ENCODE measurements at places on chromosomes 5 and 9.

DNA sequence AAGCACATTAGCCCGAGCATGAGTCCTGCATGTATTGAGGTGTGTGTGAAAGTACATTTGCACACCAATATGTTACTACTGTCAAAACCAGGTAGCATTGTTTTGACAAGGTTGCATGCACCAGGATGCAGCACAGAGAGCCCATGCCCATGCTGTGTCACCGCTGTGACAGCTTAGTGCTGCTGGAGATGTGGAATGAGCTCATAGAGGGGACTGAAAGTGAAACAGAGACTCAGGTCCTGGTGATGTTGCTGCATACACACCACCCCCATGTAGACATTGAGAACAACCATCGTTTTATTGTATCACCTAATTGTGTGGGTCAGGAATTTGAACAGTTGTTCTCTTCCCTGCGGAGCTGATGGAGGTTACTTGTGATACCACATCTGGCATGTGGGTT is 53.0 kb downstream of the GADD45G start:
- DNase-seq = no peak

DNA sequence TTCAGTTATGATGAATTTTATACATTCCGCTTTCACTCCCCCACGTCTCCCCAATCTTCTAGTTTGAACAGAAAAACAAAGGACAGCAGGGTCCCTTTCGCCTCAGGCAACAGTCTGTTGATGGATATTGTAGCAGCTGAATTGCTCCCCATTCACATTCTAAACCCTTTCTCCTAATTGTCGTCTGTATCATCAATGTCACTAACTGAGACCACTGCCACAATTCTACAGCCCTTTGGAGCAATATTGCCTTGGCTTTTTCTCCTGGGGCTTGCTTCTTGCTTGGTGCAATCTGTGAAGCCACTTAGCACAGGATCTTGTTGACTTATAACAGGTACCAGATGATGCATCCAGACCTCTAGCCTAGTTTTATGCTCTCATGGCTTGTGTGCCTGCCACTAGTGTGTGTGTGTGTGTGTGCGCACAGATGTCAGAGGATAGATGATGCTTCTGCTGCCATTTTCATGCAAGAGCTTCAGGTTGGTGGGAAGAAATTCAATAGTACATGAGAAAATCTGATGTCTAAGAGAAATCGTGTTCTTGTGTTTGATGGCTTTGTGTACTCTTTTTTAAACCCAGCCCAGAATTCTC is 195.2 kb upstream of the ISL1 start:
- DNase-seq = no peak

- DNase-seq = no peak
Observed at GRCh38 chr5:170960567-170960966, 98.7 kb downstream of the RANBP17 start.

- no peak for DNase-seq
Observed at GRCh38 chr5:122462486-122462885, 150.4 kb downstream of the SNCAIP start.

- no peak for DNase-seq
Observed at GRCh38 chr5:134758176-134758503, 439 bp upstream of the DDX46 start.

DNA sequence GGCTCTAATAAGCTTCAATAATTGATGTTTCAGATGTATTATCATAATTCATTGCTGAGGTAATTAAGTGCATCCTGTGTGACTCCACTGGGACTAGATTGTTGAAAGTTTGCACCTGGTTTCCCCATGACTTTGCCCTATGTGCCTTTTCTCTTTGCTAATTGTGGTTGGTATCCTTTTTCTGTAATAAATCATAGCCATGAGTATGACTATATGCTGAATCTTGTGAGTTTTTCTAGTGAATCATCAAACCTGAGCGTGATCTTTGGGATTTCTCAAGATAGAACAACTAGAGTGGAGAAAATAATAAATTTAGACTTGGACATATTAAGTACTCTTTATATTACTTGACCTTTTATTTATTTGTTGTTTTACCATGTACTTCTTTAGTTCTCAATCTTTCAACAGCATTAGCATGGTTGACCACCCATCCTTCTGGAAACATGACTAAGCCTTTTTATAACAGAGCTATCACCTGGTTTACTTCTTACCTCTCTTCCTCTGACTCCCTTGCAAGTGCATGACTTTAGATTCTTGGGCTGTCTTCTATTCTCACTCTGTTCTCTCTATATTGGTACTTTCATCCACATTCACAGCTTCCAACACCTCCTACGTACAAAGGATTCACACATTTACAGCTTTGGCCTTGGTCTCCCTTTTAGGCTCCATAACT is 239.6 kb upstream of the TAS2R1 start:
- DNase-seq = no peak

- DNase-seq = no peak
Observed at GRCh38 chr5:10339058-10339811, 14.3 kb upstream of the MARCHF6 start.

GRCh38 chr5:64458948-64459347 is 46.9 kb upstream of the RGS7BP start:
- no peak for DNase-seq

GRCh38 chr9:82882748-82883147 is 180.2 kb downstream of the RASEF start:
- DNase-seq = no peak

- peak; percentile 27 for DNase-seq
Observed at GRCh38 chr5:132813599-132814502, 749 bp downstream of the SOWAHA start.

GRCh38 chr5:91408710-91409109 is 25.6 kb upstream of the ARRDC3 start:
- DNase-seq = no peak

DNA sequence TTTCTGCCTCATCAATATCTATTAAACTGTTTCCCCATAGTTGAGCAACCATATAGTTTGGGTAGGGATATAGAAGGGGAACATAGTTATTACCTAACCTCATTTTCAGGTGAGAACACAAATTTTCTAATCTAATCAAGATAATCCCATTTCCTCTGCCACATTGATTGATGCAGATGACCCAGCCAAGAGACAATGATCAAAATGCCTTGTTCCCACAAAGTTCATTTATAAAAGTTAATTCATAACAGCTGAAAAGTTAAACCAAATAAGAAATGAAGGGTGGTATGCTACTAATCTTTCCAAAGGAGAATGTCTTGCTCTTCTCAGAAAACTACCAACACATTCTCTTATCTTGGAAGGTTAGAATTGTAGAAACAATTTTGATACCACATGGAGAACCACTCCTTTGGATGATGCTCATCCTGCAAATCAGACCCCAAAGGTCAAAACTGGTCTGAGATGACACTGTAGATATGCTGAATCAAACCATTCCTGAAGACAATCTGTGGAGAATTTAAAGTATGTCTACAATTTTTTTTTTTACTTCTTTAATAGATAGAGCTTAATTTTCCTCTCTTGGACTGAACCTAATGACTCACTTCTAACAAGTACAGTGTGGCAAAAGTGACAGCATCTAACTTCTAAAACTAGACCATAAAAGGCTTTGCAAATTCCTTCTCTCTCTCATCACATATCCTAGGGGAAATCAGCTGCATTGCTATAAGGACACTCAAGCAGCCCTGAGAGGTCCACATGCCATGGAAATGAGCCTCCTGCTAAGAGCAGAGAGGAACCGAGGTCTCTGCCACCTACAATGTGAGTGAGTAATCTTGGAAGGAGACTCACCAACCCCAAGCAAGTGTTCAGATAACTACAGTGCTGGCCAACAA is 586.7 kb upstream of the TUSC1 start:
- DNase-seq = no peak

DNA sequence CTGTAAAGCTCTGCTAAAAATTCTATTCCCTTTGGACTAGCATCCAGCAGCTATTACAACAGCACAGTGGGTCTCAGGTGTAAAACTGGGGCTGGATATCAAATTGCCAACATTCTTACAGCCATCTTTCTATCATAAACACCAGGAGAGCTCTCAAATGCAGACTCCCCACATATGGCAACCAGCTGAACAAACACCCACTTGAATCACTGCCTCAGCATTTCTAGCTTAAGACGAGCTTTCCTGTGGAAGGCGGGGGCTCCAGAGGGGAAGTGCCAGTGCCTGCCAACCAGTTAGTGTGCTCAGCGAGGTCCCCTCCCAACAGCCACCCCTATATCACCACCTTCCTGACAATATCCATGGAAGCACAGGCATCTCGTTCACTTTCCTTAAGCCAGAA is 62.2 kb downstream of the IPPK start:
- DNase-seq = no peak

GRCh38 chr5:96999856-97000255 is 64.0 kb downstream of the LNPEP start:
- no peak for DNase-seq

DNA sequence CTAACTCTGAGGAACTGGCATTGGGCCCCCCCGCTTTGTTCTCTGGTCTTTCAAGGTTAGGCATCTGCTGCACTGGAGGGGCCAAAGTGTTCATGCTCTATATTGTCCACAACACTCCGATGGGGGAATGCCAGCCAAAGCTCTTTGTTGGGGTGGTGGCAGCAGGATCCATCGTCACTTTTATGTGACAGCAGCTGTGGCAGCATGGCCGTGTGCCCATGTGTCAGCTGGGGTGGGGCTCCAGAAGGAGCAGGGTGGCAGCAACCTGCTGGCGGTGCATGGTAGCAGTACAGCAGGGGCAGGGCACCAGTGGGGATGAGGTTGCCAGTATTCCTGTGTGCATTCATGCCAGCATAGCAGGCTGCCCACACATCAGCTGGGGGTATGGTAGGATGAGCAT is 28.2 kb downstream of the ITGA2 start:
- DNase-seq = no peak

DNA sequence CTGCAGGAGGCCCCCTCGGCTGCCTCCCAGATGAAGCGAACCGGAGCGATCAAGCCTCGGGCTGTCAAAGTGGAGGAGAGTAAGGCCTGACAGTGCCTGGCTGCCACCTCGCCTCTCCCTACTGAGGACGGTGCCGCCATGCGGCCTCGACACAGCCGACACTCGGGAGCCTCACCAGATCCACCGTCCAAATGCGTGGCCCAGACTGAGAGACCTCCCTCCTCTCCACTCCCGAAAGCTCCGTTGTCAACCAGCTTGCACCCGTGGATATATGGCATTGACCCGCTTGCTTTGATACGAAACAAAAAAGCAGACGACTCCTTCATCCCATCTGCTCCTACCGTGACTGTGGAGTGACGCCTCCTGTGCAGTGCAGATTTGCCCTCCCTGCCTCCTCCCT is 6.9 kb upstream of the POMT1 start:
- DNase-seq = no peak

DNA sequence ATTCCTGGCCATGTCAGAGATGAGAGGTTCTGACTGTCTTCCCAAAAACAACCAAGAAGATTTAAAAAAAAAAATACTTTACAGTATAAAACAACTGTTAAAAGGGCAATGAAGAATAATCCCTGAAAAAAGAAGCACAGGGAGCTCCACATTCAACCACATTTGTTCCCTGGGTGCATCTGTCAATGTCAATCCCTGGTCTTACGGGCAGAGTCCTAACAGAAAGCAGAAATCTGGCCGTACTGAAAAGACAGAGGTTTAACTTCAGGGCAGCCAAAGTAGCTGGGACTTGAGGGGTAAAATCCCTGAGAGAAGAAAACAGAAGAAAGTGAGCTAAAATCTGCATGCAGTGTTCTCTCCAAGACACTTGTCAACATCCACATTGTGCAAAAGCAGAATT is 76.6 kb downstream of the RICTOR start:
- DNase-seq = no peak

DNA sequence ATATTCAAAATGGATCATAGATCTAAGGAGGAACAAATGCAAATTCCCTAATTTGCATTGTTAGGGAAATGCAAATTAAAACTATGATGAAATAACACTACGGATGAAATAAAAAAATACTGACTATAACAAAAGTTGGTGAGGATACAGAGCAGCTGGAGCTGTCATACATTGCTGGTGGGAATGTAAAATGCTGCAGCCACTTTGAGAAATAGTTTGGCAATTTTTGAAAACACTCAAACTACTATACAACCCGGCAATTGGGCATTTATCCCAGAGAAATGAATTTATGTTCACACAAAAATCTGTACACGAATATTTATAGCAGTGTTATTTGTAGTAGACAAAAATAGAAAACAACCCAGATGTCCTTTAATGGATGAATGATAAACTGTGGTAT is 22.5 kb downstream of the C5orf47 start:
- no peak for DNase-seq

DNA sequence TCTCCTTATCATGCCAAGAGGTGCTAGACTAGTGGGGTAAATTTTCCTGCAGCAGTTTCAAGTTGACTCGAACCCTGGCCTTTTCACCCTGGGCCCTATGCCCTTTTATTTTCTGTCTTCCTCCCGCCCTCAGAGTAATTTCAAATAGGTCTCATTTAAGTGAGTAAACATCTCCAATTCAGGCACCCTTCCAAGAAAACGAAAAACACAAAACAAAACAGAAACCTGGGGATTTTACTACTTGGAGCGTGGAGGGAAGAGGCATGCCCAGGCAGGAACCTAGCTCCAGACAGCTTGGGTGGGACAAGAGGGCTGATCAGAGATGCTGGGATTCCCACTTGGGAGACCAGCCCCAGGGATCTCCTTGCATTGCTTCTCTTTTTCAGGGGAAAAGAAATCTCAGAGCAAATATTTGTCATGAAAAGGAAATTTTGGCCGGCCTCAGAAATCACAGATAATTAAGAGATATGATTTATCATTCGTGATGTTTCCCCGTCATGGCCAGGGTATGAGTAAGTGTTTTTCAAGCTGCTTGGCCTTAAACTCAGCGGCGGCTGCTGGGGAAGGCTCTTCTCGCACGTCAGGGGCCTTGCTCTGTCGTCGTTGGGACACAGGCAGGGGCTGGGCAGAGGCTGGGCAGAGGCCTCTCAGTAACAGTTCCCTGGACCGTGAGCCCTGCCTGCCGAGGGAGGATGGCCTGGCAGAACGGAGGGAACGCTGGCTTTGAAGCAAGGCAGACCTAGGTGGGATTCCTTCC is 248.6 kb upstream of the KLF4 start:
- DNase-seq = no peak

DNA sequence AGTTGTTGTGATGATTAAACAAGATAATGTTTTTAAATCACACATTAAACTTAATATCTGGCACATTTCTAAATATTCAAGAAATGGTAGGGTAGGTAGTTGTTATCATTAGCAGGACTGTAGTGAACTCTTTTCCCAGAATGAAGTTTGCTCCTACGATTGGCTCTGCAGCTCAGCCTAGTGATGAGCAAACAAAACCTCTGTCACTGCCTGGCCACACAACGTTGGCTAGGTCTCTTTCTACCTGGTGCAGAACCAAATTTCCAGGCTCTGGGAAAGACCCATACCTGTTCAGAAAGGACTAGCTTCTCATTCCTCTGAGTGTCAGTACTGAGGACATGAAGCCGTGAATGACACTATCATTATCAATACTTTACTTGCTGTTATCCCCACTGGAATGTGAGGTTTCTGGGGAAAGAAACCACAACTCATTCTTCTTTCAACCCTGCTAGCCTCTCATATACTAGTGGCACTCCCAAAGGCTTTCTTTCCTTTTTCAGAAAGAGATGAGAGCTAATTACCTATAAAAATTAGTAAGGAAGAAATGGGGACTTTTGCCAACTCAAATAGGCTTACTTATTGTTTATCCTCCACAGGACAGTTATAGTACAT is 219.3 kb upstream of the TRIM32 start:
- DNase-seq = no peak
